ENCODE measurements at places on chromosomes 7 and 10.

DNA sequence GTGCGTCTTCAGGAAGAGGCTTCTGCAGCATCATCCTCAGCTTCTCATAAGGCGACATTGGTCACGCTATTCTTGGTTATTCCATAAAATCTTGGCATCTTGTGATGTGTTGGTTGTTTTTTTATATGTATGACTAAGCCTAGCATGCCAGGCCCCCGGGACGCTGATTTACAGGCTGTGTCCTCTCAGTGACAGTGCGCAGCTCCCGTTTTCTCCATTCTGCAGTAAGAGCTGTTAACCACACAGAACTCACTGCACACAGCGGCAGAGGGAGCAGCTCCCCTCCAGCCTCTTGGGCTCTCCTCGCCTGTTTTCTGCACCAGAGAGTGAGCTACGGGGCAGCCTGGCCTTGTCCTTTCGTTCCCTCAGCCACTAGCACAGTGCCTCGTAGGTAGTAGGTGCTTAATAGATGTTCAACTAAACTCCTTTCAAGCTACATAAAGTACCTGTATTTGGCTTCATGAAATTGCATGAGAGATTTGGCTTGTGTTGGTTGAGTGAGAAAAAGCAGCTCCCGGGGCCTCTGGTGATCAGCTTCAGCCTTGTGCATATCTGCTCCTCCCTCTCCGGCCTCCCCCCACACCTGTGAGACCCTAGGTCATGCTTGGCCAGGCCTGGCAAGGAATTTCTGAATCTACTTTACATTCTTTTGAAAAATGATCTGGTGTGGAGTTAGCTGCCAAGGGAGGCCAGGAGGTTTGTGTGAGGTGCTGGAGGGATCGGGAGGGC lies 116.2 kb downstream of the WDR37 start:
- no peak for DNase-seq

GRCh38 chr10:44024356-44025116 lies 360.4 kb downstream of the CXCL12 start:
- DNase-seq: no peak

DNA sequence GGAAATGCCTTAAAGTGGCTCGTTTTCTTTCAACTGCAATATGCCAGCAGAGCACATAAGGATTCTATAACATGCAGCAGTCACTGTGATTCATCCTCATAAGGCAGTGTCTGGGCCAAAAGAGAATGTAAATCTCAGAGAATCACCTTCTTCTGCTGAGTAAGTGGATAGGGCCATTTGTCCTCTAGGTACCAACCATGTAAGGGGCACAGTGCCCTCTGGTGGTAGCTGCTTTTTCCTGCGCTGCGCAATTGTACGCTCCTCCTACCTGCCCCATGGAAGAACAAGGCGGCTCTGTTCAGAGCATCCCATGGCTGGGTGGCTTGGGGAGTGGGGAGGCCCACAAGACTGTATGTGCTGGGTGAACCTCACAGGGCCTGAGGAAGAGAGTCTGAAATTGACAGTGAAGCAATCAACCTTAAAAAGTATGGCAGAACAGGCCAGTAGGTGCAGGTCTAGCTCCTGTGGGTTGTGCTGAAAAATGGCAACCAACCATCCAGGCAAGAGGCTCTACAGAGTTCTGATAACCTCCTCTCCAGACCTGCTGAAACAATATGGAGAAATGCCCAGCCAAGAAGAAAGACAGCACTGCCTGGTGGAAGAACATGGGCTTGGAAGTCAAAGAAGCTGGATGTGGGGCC lies 78.6 kb upstream of the C10orf90 start:
- peak; percentile 69 for DNase-seq

- DNase-seq: peak; percentile 81
These were observed at the start of gene PAX2 for GRCh38 chr10:100744987-100745881. TSS of gene PAX2 (plus strand) at chr10:100745582. CDS start at chr10:100746261, 679 bp downstream.

GRCh38 chr10:1782841-1783240 lies 45.5 kb upstream of the ADARB2 start:
- DNase-seq: no peak

- no peak for DNase-seq
These were observed 630.8 kb downstream of the SDK1 start for GRCh38 chr7:3931843-3932242.

DNA sequence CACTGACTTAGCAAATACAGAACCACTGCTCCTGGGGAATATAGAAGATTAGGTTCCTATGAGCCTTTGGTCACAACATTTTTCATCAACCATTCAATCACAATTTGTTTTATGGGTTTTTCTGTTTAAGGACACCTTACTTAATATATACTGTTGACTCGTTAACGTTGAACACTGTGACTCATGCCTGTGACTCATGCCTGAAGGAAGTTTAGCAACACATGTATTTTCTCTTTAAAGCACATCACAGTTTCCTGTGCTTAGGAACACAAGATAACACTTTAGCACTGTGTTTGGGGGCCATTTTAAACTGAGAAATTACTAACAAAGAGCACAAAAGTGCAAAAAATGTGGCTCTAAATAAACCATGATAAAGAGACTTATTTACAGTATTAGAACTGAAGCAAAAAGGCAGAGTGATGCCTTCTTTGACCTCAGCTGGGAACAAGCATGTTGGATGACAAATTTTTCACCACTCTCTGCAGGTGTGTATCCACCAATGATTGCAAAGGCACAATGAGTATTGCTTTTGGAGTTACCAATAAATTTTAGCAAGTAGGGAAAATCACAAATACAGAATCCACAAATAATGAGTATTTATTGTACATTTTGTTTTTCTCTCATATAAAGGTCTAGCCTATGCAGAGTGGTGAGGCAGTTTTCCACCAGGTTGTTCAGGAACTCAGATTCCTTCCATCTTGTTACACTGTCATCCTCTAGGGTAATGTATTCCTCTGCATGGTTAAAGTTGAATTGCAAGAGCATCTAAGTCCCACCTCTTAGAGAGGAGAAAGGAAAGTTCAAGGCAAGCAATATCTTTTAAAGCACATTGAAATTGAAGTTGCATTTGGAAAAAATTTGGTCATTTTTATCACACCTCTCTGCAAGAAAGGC lies 7.3 kb downstream of the FGFBP3 start:
- peak; percentile 51 for DNase-seq

- no peak for DNase-seq
These were observed 10.2 kb downstream of the IKZF5 start for GRCh38 chr10:122998360-122998917.

GRCh38 chr10:77977016-77977415 lies 50.5 kb upstream of the DLG5 start:
- no peak for DNase-seq

DNA sequence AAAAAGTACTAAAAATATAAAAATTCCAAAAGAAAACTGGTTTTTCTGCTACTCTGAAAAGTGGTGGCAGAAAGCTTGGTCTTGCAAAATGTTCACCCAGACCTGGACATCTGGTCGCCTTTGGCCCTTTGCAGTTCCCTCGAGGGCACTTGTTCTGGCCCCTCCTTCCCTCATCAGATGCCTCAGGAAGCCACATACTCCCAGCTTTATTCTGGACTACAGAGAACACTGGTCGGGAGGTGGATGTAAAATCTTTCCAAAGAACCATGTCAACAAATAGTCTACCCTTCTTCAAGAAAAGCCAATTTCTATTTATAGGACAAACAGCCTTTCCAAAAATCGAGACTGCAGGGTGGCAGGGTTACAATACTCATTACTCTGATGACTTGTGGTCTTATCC lies 726.1 kb downstream of the TNS3 start:
- DNase-seq: no peak

DNA sequence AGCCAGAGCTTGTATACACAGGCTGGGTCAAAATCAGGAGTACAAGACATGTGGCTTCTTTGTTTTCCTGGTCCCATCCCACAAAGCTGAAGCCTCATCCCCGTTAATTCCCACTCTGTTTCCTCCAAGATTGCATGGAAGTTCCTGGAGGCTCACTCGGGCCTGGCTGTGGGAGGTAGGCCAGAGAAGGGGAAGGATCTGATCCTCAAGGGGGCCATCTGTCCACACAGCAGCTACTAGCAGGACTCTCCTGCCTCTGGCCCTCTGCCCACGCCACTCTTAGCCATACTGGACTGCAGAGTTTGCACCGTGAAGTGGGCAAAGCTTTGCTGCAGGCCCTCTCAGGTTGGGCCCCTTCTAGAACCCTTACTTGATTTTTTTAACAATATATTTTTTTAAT lies 160.6 kb downstream of the FGFR2 start:
- DNase-seq: no peak

GRCh38 chr7:110943701-110944345 lies 147.1 kb upstream of the LRRN3 start:
- DNase-seq: no peak

DNA sequence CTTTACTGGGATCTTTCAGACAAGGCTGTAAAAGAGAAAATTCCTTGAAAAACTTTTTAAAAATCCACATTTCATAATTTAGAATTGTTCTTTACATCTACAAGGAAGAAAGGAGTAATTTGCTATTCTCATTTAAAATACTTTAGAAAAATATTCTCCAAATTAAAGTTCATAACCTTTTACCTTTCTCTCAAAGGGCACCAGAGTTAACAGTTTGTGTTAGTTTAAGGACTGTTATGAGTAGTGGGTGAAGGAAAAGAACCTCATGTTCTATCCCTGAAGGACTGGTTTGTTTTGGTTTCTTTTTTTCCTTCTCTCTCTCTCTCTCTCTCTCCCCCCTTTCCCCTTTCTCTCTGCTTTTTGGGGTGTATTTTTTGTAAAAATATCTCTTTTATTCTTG lies 4.1 kb downstream of the AGMO start:
- no peak for DNase-seq

- DNase-seq: no peak
These were observed 153.0 kb upstream of the TNS3 start for GRCh38 chr7:47734949-47735291.

- no peak for DNase-seq
These were observed 56.8 kb downstream of the DYNC1I1 start for GRCh38 chr7:95828824-95829790.

DNA sequence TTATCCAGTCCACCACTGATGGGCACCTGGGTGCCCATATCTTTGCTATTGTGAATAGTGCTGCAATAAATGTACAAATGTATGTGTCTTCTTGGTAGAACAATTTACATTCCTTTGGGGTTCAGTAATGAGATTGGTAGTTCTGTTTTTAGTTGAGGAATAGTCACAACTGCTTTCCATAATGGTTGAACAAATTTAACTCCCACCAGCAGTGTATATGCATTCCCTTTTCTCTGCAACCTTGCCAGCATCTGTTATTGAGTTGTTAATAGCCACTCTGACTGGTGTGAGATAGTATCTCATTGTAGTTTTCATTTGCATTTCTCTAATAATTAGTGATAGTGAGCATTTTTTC lies 27.8 kb downstream of the COA1 start:
- no peak for DNase-seq

GRCh38 chr10:71396084-71396710 lies 523 bp upstream of the CDH23 start:
- peak; percentile 77 for DNase-seq

GRCh38 chr7:158431941-158432347 lies 155.7 kb downstream of the PTPRN2 start:
- DNase-seq: peak; percentile 84

GRCh38 chr7:132758986-132759385 lies 182.7 kb upstream of the PLXNA4 start:
- DNase-seq: no peak

DNA sequence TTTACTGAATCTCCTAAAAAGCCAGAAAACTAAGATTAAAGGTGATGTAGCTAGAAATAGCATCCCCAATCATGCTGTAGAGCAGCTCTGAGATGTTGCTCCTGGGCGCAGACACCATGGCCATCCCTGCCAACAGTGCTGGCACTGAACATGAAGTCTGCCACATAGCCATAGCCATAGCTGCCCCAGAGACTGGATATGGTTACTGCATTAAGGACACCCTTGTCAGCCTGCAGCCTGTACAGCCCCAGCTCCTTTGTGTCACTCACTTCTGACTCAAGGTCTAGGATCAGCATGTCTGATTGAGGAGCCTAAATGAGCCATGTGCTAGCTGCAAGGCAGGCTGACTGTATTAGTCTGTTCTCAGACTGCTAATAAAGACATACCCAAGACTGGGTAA lies 284.6 kb downstream of the RPS24 start:
- no peak for DNase-seq

- DNase-seq: no peak
These were observed 131.6 kb upstream of the TMEM72 start for GRCh38 chr10:44779511-44779910.

DNA sequence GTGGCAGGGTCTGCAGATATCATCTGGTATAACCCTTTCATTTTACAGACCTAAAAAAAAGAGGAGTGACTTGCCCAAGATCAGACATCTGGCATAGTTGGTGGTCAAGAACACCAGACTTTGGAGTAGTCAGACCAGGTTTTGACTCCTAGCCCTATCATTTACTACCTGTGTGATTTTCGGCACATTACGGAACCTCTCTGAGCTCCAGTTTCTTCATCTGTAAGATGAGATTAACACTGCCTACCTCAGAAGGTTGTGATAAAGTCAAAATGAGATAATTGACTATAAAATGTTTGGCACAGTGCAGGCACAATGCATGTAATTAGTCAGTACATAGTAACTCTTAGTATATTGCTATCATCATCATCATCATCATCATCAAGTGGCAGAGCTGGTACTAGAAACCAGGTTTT lies 1.2 kb downstream of the STRIP2 start:
- DNase-seq: no peak

- no peak for DNase-seq
These were observed 63.7 kb upstream of the BAIAP2L1 start for GRCh38 chr7:98464558-98464940.

- peak; percentile 98 for DNase-seq
These were observed at the start of gene BLOC1S2 for GRCh38 chr10:100286051-100287033. TSS of gene BLOC1S2 (minus strand) at chr10:100286680. CDS start at chr10:100286659, 21 bp downstream.

- DNase-seq: no peak
These were observed 149.1 kb upstream of the WDR11 start for GRCh38 chr10:120702032-120702431.

- no peak for DNase-seq
These were observed 178.4 kb downstream of the ADARB2 start for GRCh38 chr10:1558906-1559305.

DNA sequence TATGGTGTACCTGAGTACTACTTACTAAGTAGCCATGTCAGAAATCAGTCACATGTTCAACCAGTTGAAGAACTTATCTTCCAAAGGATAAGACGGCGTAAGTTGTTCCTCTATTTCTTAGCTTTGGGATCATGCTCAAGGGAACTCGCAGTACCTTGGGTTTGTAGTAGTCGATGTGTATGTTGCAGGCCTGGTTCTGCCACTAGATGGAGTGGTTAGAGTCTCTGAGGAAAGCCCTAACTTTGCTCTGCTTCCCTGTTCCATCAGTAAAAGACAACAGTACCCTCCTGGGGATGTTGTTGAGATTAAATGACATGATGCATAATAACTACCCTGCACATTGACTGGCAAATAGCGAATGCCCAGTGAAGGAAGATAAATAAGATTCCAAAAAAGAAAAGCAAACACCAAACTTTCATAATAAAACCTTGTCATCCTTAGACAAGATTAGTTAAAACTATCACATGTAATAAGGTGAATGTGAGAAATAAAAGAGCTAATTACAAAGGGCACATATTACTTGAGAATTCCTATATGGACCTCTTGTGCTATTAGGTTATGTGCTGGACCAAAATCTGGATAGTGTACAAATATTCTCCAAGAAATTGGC lies 165.9 kb downstream of the ABCA13 start:
- DNase-seq: peak; percentile 72

GRCh38 chr7:134320201-134320600 lies 3.5 kb upstream of the SLC35B4 start:
- no peak for DNase-seq

Measured in urothelium cell line (cell line).